ENCODE measurements at places on chromosomes 12 and 14.

DNA sequence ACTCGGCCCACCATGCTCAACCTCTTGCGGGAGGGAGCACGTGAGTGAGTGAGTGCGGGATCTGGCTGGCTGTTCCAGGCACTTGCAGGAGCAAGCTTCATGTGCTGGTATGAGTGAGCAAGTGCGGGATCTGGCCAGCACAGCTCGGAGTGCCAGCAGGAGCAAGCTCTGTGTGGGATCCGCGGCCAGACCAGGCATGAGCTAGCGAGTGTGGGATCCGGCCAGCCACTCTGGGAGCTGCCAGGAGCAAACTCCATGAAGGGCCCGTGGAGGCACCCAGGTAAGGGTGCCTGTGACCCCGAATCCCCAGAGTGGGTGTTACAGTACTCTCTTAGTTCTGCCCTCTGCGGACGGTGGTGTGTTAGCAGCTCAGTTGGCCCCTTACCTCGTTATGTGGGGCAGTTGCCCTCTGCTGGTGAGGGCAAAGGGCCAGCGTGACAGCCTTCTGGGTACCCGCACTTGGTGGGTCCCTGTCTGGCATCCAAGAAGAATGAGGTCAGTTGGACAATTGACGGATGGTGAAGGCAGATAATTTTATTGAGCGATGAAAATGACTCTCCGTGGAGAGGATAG lies 38.3 kb downstream of the RAD51B start:
- DNase-seq: no peak

GRCh38 chr12:3554371-3555115 lies 63.5 kb downstream of the PRMT8 start:
- DNase-seq: no peak

- DNase-seq: no peak
These were observed 42.2 kb upstream of the CRACR2A start for GRCh38 chr12:3795066-3795465.

DNA sequence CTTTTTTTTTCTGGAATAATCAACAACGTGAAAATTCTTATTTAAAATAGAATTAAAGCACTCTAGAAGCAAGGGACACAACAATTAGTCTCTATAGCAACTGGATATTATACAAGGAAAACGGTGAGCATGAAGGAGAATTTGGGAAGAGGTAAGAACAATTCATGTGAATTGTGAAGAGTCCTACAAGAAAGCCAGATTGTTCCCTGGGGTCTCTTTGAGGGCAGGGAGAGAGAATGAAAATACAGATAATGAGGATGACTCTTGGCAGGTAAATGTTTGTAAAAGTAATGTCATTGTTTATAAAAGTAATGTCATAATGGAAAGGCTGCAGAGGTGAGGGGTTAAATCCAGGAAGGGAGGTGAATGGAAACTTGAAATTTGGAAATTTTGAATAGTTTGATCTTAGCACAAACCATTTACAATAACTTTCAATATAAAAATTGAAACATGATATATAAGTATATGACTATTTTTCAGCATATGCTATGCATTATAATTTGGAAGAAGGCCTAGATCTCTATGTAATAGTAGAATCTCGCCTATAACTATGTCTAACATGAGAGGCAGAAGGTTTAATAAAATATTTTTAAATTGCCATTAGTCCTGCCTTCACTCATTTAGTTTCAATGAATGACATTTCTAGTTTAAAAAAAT lies 378.8 kb upstream of the DCN start:
- DNase-seq: no peak

DNA sequence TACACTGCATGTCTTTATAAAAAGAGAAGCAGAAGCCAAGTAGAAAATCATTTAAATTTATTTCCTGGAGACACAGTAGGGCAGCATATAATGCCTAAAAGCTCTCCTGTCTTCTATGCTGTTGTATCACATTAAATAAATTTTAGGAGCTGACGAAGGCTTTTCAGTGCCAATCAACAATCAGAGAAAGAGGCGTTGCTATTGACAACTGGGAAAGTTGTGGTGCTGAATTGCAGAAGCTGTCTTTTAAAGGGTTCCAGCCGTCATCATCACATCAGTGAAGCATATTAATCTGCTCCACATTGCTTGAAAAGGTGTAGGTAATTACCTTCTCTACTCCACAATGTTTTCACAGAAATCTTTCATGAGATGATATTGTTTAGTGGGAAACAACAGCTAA lies 103.9 kb downstream of the FSCB start:
- no peak for DNase-seq

- no peak for DNase-seq
These were observed 66.5 kb upstream of the GALNT9 start for GRCh38 chr12:132395908-132396305.

DNA sequence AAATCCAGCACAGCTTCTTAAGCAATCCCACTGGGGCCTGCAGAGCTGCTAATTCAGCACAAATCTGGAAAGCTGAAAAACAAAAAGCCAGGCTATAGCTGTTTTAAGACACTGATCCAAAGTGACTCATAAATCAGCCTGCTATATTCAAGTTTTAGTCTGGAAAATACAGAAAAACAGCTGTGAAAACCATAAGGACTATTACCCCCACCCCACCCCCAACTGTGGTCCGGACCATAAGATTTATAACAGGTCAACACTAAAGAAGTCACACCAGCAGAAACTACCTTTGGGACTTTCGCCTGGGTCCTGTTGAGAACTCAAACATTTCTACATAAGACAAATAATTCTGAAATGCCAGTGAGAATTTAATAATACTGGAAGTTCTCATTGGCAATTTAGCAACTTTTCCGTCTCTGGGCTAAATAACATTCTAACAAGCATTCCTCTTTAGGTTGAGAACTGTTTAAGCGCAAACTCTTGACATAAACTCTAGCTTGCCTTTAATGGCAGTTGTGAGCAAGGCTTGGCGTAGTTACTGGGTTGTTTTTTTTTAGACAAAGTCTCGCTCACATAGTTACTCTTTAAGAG lies 3.3 kb downstream of the LRIG3 start:
- DNase-seq: no peak

GRCh38 chr12:122167356-122167925 lies 6.6 kb downstream of the IL31 start:
- DNase-seq: no peak

- no peak for DNase-seq
These were observed 698.6 kb upstream of the MDGA2 start for GRCh38 chr14:48373981-48374380.

GRCh38 chr14:104767634-104767918 lies 14.6 kb downstream of the SIVA1 start:
- DNase-seq: no peak

GRCh38 chr14:33764876-33765650 lies 185.8 kb downstream of the EGLN3 start:
- no peak for DNase-seq

DNA sequence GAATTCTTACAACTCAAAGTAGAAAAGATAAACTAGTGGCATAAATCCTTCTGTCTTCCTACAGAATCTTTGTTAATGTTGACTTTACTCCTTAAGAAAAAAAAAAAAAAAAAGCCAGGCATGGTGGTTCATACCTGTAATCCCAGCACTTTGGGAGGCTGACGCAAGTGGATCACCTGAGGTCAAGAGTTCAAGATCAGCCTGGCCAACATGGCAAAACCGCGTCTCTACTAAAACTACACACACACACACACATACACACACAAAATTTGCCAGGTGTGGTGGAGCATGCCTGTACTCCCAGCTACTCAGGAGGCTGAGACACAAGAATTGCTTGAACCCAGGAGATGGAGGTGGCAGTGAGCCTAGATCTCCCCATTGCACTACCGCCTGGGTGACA lies 17.7 kb upstream of the SPTSSA start:
- no peak for DNase-seq

GRCh38 chr12:482061-482460 lies 22.3 kb downstream of the B4GALNT3 start:
- no peak for DNase-seq

DNA sequence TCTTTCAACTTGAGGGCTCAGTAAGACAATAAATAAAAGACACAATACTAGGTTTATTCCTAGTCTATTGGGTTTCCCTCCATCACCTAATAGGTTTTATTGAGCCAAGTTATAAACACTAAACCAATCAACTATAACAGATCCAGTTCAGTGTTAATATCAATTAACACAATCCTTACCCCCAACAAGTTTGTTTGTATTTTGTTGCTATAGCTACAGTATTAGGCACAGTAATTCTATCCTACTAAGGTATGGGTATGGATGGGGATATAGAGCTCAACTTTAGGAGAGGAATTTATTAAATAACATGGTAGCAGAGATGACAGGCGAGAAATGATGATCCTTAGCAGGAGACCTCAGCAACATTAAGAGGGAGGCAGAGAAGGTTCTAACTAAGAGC lies 13.3 kb downstream of the PPP4R3A start:
- DNase-seq: no peak

DNA sequence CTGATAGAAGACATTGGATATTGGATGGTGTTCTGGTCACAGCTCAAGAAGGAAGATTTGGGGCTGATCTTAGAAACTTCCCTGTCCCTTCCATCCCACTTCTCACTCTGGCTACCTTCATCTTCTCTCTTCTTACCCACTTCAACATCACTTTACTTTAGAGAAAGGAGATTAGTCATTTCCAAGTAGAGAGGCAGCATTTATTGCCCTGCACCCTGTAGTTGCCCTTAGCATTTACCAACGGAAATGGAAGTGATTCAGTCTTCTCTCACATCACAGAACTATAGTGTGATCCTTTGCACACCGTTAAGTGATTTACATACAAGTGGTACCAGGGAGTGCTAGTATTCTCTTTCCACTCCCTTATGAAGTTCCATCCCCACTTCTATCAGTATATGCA lies 52.4 kb downstream of the PHLDA1 start:
- DNase-seq: peak; percentile 6

DNA sequence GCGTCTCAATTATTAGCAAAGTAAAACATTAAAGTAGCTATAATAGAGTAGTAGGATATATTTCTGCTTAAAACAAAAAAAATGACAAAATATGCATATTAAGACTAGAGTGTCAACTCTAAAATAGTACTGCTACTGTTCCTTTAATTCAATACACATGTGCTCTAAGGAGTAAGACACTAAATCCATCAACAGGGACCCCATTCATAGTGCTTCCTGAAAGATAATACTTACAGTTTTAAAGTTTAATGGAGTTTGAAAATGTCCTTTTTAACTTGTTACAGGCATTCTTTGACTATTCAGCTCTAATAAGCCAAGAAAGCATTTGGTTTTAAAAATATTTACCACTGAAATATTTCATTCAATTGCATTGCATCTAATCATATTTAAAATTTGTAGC lies 145.2 kb downstream of the ADAMTS20 start:
- DNase-seq: no peak

DNA sequence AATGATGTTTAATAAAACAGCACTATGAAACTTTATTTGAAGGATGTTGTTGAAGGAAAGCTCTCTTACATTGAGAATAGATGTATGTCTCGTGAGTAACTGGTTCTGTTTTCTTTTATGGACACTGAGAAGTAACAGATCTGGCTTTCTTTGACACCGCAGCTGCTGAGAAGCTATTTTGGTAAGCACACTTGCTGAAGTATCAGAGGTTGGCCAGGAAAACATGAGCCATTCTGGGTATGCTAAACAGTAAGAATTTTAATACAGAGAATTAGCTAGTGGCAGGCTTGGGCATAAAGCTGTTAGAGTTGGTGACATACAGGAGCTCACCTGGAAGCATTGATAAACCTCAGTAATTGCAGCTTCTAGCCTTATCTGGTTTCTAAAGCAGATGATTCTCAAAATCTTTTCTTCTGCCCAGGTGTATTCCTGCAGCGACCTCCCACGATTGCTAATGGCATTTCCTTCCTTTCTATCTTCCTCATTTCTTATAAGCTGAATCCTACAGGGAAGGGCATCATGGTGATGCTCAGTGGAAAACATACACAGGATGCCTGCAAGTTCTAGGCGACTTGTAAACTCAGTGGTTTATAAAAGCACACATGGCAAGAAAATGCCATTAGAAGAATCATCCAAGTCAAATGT lies 291.6 kb upstream of the SLC16A7 start:
- no peak for DNase-seq

DNA sequence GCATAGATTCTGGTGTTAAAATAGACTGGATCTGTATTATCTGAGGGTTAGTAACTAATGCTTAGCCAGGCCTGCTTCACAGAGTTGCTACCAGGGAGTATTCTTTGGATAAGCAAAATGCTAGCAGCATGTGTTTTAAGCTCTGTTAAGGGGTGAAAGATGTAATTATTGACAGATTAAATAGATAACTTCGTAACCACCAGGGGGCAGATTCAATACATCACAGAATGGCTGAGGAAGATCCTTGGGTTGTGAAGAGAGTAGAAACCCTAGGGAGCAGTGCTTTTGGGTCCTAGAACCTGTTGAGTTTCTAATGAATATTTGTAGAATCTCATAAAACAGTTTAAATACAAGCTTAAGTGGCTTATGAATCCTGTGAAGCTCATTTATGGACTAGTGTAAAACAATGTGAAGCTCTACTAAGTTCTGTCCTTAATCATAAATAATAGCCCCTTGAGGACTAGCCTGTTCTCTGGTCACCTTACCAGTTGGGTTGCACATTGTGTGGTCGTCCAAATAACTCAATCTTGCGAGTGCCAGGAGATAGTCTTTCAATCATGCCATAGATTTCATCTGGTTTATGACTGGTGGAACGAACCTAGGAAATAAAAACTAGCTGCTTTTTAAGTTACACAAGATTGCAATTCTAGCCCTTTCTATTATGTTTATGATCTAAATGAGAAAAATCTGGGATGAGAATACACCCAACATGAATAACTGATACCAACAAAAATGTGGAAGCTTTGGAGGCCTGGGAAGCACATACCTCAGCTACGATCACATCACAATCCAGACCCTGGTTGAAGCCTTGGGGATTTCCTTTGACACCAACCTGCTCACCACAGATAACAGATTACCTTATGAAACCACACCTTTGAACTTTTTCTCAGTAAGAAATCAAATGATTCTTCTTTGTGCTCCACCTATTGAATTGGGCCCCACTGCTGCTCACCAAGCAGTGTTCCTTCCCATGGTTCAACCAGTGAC lies 12.3 kb downstream of the METTL3 start:
- DNase-seq: no peak

GRCh38 chr14:61581340-61581739 lies 114.0 kb upstream of the HIF1A start:
- no peak for DNase-seq

GRCh38 chr14:77041881-77042545 lies 13.5 kb upstream of the IRF2BPL start:
- no peak for DNase-seq

- DNase-seq: no peak
These were observed at the start of gene GPR65 for GRCh38 chr14:88005050-88005481. TSS of gene GPR65 (plus strand) at chr14:88005135. CDS start at chr14:88010848, 5,713 bp downstream.

GRCh38 chr14:56237398-56237797 lies 119.2 kb downstream of the PELI2 start:
- DNase-seq: no peak

GRCh38 chr14:92362781-92363235 lies 39.8 kb downstream of the SLC24A4 start:
- no peak for DNase-seq

GRCh38 chr14:80434574-80435321 lies 223.4 kb upstream of the DIO2 start:
- DNase-seq: no peak

DNA sequence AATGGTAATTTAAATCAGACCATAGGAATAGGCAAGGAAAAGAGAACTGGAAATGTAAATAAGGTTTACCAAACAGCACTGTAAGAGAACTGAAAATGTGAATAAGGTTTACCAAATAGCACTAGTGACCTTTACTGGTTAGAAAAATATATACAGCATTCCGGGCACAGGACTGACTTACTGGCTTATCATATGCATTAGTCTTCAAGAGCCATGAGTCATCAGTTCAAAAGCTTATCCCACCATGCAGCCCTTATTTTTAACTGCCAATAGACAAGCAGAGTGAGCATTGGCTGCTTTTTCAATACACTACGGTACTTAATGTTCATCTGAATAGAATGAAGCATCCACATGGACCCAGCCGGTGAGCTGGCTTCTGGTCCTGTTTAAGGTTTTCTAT lies 13.0 kb upstream of the NELL2 start:
- DNase-seq: no peak
